AML-193 (cell line): ENCODE measurements at places on chromosomes 11 and 22.

DNA sequence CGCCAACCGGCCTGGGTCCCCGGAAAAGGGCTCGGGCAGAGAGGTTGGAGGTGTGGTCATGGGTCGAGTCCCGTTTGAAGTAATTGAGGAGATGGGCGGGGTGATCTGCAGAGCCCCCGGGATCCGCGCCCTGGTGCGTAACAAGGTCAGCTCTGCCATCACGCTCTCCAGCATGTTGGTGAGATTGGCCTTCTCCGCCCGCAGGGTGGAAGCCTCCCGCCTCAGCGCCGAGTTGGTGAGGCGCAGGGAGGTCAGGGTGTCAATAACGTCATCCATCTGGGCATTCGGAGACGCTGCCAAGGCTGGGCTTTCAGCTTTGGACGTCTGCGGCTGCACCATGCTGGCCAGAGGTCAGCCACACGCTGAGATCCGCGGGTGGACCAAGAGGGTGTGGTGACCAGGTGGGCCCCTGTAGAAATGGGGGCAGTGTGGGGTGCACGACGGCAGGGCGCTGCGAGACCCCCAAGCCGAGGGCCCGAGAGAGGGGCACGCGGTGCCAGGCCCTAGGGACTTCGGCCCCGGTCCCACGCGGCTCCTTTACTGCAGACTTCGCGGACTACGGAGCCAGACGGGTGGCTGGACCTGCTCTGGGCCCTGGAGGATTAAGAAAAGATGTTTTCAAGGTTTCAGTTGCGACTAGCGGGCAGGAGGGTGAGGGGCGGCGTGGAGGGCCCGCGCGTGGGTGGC is 672 bp downstream of the RTL6 start:
- no peak for DNase-seq

- DNase-seq, result no peak
These were observed 275.5 kb downstream of the SOX6 start for GRCh38 chr11:16080688-16081381.

GRCh38 chr11:110121204-110121603 is 28.0 kb downstream of the ZC3H12C start:
- DNase-seq, result no peak

- no peak for DNase-seq
These were observed 52.0 kb downstream of the NRXN2 start for GRCh38 chr11:64670975-64671374.

DNA sequence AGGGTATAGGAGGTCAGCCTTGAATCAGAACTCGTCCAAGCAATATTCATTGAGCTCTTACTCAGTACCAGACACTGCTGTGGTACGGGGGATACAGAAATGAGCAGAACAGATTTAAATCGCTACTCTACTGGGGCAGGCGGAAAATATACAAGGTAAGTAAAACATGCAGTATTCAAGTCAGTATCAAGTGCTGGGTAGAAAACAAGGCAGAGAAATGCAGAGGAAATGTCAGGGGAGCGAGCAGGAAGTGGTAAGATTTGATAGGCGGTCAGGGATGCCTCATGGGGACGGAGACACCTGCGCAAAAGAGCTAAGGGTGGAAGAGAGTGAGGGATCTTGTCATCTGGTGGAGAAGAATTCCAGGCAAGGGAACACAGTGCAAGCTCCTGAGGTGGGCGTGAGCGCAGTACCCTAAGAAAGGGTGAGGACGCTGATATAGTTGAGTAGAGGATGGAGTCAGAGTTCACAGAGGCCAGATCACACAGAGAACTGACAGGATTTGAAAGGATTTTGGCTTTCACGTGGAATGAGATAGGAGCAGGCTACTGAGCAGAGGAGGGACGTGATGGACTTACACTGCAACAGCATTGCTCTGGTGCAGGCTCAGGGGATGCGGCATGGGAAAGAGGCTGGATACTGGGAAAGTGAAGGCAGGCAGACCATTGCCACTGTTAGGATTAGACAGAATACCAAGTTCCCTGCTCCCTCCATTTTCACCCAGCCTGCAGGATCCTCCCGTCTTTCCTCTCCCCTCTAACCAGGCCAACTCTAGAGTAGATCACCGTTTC is 35.8 kb downstream of the SC5D start:
- DNase-seq, result no peak

DNA sequence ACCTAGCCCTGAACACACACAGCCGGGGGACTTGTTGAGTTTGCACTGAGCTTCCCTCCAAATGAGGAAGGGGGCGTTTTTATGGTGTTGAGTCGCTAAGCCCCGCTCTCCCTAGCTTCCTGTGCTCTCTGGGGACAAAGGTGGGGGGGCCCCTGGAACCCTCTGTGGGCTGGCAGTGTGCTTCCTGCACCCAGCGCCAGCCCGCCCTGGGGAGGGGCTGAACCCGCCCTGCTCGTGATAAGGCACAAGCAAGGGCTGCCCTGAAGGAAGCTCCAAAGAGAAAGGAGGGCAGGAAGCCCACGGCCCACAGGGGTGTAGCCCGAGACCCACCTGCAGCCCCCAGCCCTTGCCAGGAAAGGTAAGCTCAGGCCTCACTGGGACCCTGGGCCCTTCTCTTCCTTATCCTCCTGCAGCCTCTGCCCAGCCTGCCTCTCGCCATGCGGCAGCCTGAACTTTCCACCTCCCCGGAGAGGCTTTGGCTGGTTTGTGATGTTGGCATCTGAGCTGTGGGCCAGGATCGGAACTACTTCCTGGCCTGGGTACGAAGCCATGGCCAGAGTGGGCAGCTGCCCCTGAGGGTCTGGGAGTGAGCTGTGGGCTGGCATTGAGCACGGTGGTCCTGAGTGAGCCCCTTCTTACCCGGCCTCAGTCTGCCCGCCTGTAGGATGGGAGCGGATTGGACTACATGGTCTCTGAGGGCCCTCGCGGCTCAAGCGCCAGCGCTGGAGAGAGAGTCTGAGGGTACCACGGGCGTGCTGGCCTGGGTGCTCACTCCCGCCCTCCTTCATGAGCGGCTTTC is at the start of gene FERMT3:
Gene FERMT3 (plus strand): TSS at position 265 of the 799 bp plus-strand sequence. CDS start 644 bp downstream, outside the sequence.
- peak; percentile 48 for DNase-seq

- DNase-seq, result no peak
These were observed 6.8 kb downstream of the RNF214 start for GRCh38 chr11:117239295-117239694.

DNA sequence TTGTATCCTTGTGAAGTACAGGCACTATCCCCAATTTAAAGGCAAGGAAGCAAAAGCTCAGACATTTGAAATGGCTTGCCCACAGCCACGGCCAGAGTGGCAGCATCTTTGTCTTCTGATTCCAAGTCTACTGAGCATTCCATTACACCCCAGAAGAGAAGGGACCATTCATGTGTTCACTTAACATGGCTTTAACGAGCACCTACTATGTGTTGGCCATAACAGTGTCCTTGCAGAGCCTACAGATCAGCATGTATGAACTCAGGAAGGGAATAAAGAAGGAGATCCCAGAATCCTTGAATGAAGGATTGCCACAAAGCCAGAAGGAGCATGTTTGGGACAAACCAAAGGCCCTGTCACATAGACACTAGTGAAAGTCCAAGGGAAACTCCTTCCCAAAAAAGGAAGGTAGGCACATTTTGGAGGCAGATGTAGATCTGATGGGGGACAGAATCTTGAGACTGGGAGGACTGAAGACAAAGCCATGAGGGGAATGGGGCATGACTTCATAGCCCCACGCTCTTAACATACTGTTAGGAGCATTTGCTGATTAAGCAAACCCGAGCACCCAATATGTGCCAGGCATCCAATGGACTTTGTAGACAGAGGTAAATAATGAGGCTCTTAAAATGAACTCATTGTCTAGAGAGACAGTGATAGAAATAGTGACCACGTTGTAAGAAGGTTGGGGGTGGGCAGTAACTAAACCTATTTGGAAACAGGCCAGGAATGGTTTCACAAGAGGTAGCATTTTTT is 54.9 kb downstream of the P4HA3 start:
- DNase-seq, result no peak

DNA sequence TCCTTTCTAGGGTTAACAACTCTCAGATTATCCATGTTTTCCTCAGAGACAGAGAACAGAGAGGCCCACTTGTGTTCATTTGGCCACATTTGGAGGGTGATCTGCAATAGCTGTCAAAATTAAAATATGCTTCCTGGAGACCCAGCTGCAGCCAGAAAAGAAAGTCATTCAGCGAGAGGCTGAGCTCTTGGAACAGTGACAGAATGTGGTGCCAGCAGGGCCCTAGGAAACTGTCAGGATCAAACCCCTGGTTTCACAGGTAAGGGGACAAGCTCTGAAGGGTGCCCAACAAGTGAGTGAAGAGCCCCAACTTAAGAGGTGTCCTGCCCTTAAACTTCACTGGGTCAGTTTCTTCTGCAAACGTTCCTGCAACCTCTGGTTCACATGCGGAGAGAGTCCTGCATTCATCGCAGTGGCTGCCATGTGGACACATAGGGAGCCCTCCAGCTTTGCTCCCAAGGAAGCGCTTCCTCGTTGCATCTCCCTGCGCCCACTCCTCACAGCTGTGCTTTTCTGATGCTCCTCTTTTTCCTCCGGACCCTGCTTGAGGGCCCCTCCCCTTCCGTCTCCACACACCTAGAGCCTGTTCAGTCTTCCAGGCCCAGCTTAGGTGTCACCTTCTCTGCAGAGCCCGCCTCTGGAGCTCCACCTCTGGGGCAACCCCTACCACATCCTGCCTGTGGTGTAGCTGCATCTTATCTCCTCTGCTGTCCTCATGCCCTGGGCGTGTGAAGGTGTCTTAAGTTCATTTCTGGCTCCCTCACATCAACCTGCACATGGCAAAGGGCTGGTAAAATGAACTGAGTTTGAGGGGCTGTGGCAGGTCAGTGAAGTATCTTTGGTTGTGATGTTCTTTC is 3.9 kb downstream of the UCP3 start:
- DNase-seq, result no peak

DNA sequence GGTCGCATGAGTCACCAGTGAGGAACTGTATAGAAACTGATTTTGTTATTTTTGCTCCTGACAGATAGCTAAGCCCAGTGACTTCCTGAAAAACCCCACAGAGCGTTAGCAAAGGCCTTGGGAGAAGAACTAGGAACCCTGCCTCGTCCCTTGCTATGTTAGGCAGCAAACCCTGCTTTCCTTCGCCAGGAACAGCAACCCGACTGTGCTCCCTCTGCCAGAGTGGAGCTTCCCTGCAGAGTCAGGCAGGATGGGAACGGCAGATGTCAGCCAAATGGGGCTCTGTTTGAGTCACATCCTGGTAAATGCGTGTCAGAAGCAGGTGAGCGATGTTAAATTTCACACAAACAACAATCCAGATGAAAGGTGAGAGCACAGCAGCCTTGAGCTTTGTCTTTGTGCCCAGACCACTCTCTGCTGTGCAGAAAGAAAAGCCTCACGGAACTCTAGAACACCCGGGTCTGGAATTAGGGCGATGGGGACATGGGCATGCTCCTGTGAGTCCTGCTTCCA is 186.6 kb downstream of the ADAMTS15 start:
- DNase-seq, result no peak

DNA sequence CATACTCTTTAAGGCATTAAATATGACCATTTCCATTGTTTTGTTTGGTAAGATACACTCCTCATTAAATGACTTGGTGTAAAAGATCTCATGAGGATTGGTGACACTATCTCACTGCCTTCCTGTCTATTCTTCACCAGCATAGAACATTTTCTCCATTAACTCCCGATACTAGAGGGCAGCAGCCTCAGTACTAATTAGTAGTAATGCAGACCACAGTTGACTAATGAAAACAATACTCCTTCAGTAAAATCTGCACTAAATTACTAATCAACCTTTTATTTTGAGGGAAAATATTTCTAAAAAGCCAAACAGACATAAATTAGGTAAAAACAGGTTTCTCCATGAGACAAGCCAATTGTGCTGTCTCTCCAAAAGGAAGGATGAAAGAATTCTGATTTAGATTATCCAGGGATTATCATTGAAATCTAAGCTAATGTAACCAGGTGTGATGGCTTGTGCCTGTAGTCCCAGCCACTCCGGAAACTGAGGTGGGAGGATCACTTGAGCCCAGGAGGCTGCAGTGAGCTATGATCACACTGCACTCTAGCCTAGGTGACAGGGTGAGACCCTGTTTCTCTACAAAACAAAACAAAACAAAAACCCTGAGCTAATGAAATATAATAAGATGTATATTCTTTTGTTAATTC is 9.4 kb downstream of the PGM2L1 start:
- DNase-seq, result peak; percentile 66

GRCh38 chr22:19932367-19933206 is 9.0 kb upstream of the COMT start:
- no peak for DNase-seq

- no peak for DNase-seq
These were observed 3.7 kb upstream of the FLRT1 start for GRCh38 chr11:64032050-64032449.
